ENCODE measurements at places on chromosomes 5 and 9.

- no peak for DNase-seq
Observed at GRCh38 chr9:4381744-4382143, 81.9 kb upstream of the GLIS3 start.

DNA sequence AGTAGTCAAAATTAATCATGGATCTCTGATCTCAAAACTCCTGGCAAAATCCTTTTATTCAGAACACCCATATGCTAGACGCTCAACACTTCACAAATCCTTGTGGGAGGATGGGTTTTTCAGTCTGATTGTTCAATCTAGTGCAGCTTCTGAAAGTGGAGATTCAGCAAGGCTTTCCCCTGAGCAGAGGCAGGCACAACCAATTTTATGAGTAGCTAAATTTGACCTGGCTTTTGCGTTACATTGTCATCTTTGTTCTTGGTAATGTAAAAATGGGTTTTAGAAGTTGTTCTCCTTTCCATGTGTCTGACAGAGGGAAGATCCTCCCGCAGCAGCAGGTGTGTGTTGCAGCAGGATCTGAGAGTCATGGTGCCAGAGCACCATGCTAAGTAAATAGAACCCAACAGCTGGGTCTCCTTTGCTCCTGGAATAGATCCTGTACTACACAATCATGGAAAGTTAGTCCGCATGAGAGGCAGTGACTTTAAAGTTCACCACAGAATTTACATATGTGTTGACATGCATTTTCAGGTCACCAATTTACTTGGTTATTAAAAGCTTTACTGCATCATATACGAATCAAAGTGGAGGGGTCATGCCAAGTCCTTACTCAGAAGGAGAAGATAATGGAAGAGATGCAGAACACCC is 70.1 kb upstream of the MEF2C start:
- DNase-seq = no peak

DNA sequence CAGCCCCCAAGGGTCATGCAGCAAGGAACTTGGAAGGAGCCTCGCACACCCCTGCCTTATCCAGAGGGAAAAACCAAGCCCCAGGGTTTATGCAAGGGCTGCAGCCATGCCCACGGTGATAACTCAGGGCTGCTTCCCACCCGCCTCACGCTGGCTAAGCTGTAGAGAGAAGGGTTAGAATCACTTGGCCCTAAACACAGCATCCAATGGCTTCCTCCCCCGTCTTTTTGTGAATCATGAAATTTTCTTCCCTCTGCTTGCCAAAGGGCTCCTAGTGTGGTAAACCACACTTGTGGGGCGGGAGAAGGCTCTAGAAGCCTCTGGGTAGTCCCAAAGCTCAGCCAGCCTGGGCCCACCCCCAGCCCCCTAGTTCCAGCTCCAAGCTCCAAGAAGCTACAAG is 55.9 kb upstream of the ORM1 start:
- DNase-seq = no peak

DNA sequence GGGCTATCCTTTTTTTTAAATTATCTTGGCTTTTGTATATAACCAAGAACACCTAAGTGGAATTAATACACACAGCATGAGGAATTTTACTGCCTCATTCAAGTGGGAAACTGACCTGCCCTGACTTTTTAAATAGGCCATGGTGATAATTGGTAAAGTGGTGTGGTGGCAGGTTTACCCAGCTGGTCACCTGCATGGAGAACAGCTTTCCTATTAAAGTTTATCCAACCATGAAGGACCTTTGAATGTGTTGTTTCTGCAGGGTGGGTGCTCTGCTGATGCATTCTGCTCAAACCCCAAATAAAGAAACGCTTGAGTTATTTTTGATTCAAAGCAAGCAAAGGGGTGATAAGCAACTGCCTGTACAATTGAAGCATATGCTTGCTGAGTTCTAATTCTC is 261.0 kb upstream of the GRIN3A start:
- DNase-seq = no peak

- peak; percentile 84 for DNase-seq
Observed at GRCh38 chr9:130128251-130128650, 44.0 kb upstream of the NCS1 start.

GRCh38 chr9:117672369-117672768 is 31.8 kb upstream of the TLR4 start:
- no peak for DNase-seq

- DNase-seq = no peak
Observed at GRCh38 chr5:116534964-116535651, 39.5 kb downstream of the SEMA6A start.

DNA sequence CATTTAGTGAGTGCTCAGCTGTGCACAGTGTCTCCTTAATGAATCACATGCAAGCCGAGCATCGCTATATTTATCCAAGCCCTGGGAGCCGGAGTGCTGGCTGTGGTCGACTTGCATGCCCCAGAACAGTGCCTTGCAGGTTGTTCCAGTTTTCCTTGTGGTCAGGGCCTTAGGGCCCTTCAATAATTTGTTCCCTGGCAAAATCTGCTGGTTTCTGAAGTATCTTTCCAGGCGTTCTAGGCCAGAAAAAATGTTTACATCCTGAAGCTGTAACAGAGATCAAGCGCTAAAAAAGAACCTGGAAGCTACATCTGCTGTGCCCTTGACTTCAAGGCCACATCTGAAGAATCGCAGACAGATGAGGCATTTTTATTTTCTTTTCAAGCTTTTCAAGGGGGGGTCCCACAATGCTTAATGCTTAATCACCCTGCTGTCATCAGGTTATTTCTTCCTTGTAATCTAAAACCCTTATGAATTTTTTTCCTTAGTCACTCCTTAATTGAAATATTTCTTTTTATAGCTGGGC is 105.8 kb downstream of the DOCK2 start:
- DNase-seq = no peak

- DNase-seq = no peak
Observed at GRCh38 chr9:111648066-111648465, 13.3 kb upstream of the GNG10 start.

DNA sequence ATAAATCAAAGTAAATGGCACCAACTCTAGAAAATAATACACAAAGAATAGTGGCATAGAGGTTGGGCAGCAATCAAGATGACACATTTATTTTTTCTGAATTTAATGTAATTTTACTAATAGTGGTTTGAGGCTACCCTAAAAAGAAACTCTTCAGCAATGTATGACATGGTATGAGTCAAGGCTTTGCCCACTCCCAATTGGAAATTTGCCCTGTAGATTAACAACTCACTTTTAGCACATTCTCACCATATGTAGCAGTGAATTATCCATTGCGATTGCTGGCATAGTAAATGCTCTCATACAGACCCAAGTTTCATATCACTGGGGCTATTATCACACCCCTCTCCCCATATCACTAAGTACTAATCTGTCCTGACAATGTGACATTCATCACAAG is 832.1 kb upstream of the ZNF608 start:
- DNase-seq = no peak

- no peak for DNase-seq
Observed at GRCh38 chr9:134916161-134916665, 1.5 kb downstream of the FCN1 start.

DNA sequence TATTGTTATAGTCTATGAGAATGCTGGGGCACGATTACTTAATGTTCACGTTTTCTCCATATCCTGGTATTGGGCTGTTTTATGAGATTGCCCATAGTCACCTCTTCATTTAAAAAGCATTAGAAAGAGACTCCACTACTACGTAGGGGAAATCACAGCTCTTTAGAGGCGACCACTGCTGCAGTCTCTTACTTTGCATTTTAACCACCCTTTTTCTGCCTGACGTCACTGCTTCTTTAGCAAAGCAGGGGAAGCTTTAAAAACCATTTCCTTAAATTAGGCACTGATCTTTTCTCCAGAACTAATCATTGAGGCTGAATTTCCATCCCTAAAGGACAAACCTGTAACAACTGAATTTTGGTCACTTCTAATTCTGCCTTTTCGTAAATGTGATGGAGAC is 38.9 kb downstream of the ZNF608 start:
- no peak for DNase-seq

DNA sequence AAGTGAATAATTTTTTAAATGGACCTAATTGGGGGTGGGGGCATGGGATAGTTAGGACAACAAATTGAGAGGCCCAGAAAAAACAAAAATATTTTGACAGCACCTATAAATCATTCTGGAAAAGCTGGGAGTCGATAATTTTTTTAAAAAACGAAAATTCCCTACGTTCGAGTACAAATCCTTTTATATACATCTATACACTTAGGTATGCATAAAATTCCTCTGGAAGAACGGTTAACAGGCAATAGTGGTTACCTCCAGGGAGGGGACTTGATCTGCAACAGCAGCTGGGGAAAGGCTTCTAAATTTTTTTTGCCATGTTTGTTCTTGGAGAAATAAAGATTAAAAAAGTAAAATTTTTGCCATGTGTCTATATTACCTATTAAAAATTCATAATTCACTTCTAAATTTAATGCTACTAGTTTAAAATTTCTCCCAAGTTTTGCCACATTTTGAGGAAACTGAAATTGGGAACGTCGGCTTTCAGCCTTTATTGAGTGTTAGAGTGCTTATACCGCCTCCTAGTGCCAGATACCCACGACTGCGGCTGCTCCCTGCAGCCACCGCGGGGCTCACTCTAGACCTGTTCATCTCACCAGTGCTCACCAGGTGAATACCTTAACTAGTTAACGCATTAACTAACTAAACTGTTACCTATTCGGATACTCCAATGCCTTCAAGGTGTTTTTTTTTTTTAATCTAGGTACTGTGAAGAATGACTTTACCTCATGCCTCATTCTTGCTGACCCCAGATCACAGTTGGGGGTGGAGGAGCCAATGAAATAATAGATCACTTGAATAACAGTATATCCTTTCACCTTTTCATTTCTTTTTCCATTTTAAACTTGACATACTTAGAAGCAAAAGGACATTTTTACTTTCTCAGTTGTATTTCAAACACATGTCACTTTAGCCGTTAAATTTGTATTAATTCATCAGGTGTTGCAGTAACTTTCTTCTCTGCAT is 1.8 kb upstream of the BHMT start:
- DNase-seq = peak; percentile 19

GRCh38 chr9:1340390-1340789 is 290.2 kb downstream of the DMRT2 start:
- peak; percentile 3 for DNase-seq

- no peak for DNase-seq
Observed at GRCh38 chr9:27192291-27192960, 83.4 kb downstream of the TEK start.

GRCh38 chr5:62460578-62460983 is 48.0 kb downstream of the IPO11 start:
- DNase-seq = no peak

DNA sequence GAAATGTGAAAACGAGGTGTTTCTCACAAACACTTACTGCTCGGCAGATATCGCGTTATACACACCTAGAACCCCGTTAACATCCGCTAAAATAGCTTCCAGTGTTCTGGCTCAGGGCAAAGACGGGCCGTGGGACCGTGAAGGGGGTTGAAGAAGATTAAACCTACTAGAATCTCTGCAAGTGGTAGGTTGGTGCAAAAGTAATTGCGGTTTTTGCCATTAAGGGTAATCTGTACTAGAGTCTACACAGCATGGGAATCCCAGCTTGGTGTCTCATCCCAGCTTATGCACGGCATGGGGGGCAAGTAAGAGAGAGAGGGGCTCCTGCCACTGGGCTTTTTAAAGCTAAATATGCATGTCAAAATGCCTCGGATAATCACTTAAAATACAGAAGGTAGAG is 43.9 kb downstream of the HRH2 start:
- DNase-seq = no peak

- no peak for DNase-seq
Observed at GRCh38 chr9:19213823-19214222, 16.7 kb upstream of the DENND4C start.

- DNase-seq = no peak
Observed at GRCh38 chr9:124283228-124283814, 25.6 kb downstream of the NEK6 start.

- no peak for DNase-seq
Observed at GRCh38 chr9:8868632-8869031, 1069.1 kb upstream of the DMAC1 start.

DNA sequence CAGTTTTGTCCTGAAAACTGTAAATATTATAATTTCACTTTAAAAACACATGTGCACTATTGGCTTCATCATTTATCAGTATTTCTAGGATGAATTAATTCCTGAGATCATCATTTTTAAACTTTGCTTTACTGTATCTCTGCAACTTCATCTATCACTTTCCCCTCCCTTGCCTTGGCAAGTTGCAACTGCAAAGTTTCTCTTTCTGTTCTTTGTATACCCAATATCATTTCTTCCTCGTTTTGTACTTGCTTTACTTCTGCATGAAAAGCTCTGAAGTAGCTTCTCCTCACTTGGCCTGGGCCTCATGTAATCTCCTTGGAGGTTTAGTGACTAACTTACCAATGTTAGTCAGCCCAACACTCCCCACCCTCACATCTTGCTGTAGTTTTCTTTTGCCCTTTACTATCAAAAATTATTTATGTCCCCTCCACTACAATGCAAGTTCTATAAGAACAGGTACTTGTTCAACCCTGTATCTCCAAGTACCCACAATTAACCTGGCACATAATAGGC is 12.8 kb downstream of the C5orf63 start:
- no peak for DNase-seq

DNA sequence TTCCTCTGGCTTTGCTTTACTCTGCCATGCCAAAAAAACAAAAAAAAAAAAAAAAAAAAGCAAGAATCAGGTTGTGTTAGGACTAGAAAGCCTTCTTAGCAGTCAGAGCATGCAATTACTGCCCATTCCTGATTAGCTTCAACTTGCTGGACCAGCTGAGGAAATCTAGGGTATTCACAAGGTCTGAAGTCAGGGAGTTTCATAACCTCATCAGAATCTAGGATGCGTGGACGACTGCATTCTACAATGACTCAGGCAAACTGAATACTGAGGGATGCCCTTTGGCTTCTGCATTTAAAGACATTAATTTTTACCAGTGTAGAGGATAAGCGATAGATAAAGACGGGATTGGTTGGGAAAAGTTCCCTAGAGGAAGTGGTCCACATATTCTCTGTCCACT is 39.2 kb upstream of the SHOC1 start:
- DNase-seq = no peak

- no peak for DNase-seq
Observed at GRCh38 chr5:139296862-139297326, 3.4 kb downstream of the MATR3 start.

DNA sequence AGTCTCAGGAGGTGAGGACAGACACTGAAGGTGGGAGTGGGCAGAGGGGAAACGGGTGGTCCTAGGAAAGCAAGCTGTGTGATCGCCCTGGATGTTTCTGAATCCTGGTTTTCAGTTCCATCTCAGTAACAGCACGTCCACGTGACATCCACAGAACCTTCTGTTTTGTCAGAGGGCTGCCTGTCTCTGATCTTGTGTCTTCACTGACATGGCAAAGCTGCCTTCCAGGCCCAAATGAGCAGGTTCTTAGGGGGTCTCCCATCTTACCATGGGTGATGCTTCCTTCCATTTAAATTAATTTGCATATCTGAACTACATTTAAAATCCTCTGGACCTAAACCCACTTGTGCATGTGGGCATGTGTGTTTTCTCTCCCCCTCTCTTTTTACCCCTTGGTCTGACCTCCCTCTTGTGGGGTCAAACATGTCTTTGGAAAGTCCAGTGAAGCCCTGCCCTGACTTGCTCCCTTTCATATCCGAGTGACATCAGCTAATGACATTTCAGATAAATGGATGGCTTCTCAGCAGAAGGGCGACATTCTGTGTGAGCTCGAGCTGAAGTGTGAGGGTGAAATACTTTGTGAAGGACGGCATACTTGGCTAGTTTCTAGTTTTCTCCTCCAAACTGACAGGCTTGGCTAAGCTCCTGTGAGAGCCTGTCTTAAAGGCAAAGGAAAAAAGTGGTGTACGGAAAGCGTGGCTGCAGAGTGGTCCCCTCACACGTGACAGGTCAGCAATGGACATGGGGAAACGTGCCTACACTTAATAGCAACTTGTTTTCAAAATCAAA is 204.8 kb upstream of the S1PR3 start:
- DNase-seq = no peak

- no peak for DNase-seq
Observed at GRCh38 chr5:8773046-8773615, 772.7 kb downstream of the SEMA5A start.

All from CD4-positive, CD25-positive, alpha-beta regulatory T cell (primary cell).